PC-9 (cell line): ENCODE measurements at places on chromosomes 4 and X.

DNA sequence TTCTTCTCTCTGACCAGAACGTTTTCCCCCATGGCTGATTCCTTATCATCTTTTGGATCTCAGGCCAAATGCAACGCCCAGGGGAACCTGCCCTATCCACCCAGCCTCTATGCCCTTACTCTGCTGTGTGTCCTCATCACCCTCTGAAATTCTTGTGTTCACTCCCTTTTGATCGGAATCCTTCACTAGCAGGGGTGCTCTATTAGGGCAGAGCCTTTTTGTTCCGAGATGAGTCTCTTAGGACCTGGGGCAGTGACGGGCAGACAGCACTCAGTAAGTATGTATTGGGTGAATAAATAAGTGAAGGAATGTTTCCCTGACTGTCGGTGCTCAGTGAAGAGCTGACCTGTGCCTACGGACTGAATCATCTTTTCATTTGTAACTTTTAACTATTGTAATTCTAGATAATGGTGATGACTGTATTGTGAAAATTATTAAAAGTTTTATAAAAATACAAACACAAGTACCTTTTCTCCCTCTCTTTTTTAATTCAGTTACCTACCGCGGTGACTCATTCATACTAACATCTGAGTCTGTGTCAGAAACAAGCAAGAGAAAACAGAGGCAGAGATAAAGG lies 4.8 kb upstream of the TENM3 start:
- no peak for DNase-seq

- no peak for DNase-seq
These were observed 13.0 kb upstream of the TMEM156 start for GRCh38 chr4:39044956-39045826.

- DNase-seq: no peak
These were observed 75.8 kb upstream of the TNIP3 start for GRCh38 chr4:121239951-121240350.

DNA sequence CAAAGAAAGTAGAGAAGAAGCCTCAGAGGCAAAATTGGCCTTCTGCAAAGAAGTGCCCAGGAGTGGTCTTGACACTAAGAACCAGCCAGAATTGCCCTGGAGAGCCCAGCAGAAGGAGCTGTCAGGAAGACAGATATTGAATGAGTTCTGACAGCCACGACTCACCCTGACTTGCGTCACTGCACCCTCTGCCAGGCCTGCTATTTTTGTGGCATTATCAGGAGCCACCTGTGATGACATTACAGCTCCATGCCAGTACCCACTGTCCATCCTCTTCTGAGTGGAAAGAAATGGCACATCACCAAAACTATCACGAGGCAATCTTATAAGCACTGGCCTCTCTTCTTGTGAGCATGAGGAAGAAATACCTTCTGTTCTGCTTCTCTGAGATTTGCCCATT lies 67.7 kb downstream of the SMIM20 start:
- no peak for DNase-seq

DNA sequence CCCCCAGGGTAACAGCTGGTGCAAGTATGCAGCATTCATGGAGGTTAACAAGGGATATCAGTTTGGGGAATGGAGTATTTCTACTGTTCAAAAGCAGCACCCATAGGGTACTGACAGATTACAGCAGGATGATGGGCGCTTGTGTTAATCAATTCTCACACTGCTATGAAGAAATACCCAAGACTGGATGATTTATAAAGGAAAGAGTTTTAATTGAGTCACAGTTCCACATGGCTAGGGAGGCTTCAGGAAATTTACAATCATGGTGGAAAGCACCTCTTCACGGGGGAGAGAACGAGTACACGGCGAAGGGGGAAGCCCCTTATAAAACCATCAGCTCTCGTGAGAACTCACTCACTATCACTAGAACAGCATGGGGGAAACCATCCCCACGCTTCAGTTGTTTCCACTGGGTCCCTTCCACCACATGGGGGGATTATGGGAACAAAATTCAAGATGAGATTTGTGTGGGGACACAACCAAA lies 64.1 kb downstream of the TNIP2 start:
- DNase-seq: no peak
